ENCODE measurements at places on chromosomes 1 and 21. TPM values are rescaled to one million over a fixed set of nuclear protein-coding genes. Genes with fewer than 3 reads are reported as not detected.

DNA sequence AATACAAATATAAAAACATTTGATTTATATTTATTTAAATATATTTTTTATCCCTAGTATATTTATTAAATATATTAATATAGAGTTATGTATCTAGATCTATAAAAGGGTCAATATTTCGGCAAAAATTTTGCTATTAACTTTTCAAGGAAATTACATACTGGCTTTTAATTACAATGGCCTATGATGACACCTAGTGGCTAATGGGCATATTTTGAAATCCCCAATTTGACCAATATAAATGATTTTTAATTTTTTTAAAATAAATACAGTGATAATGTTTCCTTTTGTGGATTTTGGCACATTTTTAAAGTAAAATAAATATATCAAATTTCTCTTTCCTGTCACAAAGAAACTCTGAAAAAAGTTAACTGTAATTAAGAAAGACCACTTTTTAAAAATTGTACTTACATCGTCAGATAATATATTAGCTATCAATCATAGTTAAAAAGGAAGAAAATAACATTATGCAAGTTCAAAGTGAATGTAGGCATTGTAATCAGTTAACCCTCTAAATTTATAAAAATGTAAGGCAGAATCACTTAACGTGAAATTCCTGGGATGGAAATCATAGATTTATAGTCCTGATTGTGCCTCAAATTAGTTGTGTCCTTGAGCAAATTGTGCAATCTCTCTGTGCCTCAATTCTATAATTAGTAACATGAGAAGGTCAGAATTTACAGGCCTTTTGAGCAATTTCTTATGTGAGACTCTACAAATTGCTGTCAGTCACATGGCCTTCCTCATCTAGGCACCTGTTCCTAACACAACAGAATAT, 25.6 kb upstream of the RGS13 start:
- DNase-seq: no peak

GRCh38 chr1:244647819-244648218, 5.1 kb upstream of the DESI2 start:
- no peak for DNase-seq

The HTR6 gene
- not detected for total RNA-seq

The CITED4 gene
- 76.4 TPM for total RNA-seq

The LCE2C gene
- not detected for total RNA-seq

The RNU1-3 gene
- under 0.01 TPM for total RNA-seq

DNA sequence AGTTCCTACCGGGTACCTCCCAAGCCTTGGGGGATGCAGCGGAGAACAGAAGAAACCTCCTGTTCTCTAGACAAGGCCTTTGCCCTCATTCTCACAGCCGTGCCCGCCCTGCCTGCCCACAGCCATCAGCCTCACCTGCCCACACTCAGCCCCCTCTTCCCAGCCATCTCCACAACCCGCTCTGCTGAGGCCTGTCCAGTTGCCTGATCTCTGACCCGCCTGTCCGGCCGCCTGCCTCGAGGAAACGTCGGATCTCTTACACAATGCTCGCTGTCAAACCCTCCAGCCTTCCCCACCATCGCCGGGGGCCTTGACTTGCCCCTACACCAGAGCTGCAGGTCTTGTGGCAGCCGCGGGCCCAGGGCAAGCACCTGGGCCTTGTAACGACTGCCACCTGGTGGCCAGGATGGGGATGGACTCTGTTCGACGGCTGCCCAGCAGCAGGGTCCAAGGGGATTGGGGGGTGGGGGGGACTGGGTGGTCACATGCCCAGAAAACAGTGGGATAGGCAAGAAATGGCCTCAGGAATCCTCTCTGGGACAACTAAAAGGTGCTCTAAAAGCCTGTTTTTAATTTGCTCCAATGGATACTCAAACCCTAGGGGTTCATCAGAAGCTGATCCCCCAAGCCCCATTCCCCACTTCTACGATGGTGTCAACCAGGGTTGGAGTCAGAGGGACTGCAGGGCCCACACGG, 31.0 kb downstream of the SLC45A1 start:
- DNase-seq: peak; percentile 69

GRCh38 chr1:57277681-57278080, 146.2 kb downstream of the DAB1 start:
- no peak for DNase-seq

The KLHDC7A gene
- 0.29 TPM for total RNA-seq

DNA sequence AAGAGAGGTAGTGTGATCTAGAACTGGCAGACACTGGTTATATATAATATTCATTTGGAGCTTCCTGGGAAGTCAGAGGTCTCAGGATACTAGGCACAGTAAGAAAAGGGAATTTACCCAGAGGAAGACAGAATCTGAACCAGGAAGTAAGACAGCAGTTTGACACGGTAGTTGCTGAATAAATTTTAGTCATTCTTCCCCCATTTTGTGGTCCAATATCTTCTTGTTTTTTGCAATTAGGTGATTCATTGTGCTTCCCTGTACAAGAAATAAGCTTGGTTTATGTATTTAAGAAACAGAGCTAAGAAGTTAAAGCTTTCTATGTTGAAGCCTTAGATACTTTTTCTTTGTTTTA, 1.3 kb downstream of the TMEM167B start:
- no peak for DNase-seq

- DNase-seq: no peak
Measured at GRCh38 chr1:32696041-32696440, 6.5 kb downstream of the SYNC start.

The OR14C36 gene
- total RNA-seq: not detected

The CYP2J2 gene
- 5.1 TPM for total RNA-seq

DNA sequence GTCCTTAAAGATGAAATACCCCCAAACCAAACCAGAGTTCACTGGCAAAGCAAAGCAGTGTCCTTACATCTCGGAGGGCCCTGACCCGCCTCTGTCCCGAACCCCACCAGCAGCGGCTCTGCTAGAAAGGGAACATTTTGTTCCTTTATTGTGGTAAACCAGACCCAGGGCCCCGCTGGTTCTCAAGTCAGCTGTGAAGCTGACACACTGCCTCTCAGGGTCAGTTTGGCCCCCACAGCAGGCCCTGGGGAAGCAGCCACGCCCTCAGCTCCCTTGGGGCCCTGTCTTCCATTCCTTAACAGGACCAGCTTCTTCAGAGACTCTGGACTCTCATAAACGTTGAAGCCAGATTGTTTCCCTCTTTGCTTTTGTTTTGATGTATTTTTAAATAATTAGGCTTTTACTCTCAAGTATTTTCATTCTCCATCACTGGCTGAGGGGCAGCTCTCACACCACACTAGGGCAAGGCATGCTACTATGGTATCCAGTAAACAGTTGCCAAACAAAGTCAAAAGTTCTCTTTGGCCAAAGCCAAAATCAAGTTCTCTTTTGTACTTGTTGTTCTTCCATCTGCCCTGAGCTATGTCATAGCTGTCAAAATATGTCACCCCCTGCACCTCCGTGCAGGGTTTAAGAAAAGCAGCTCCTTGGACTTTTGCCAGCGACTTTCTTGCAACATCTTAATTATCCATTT, 61.1 kb upstream of the ANGPTL1 start:
- no peak for DNase-seq

GRCh38 chr1:70083519-70083918, 121.9 kb downstream of the LRRC40 start:
- no peak for DNase-seq

- peak; percentile 14 for DNase-seq
Measured at GRCh38 chr1:184366997-184367396, 19.8 kb upstream of the C1orf21 start.

The KCNK1 gene
- total RNA-seq: 11.9 TPM

The CD164L2 gene
- not detected for total RNA-seq

All from stomach (tissue), 19 donors.